SK-MEL-5 (cell line): ENCODE measurements at places on chromosomes 1 and 21.

- DNase-seq: no peak
Observed at GRCh38 chr1:36781098-36781497, 253.2 kb downstream of the GRIK3 start.

GRCh38 chr1:156419854-156420204, 50.8 kb downstream of the RHBG start:
- no peak for DNase-seq

DNA sequence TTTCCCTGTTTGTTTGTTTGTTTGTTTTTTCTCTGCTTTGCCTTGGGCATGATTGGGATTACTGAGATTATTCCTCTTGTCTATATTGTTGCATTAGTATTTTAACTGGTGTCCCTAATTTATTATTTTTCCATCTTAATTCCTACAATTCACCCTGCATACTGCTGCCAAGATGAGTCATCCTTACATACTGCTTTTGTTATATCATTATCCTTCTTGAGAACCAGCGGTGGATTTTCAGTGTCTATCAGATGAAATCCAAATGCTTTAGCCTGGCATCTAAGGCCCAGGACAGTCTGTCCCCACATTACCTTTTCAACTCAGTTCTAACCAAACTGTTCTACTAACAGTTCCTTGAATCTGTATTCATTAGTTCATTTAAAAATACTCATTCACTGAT, 101.7 kb downstream of the OLFML2B start:
- DNase-seq: no peak

DNA sequence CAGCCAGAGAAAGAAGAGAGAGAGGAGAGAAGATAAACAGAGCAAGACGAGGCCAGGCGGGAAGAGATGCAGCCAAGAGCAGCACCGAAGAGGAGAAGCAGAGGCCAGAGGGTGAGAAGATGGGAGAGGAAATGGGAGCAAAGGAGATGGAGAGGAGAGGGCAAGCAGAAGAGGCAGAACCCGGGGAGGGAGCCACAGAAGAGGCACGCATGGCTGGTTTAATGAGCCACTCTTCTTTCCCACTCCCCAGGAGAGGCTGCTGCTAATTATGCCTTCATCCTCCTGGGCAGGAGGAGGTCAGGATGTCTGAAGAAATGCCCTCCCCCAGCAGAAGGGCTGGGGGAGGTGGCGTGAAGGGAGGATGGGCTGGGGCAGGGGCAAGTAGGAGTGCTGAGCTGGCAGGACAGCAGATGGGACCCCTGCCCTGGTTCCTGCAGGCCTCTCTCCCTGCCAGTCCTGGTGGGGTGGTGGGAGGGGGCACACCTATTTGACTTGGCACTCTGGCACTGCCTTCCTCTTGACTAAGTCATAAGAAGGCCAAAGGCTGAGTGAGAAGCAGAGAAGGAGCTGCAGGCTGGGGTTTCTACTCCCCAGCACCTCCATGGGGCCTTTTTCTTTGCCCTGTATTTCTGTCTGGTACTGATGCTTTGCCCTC, 32.3 kb downstream of the KIRREL1 start:
- DNase-seq: no peak

- no peak for DNase-seq
Observed at GRCh38 chr1:15950763-15951295, 25.1 kb downstream of the ZBTB17 start.

- no peak for DNase-seq
Observed at GRCh38 chr1:109847251-109847650, 63.4 kb upstream of the CSF1 start.

GRCh38 chr1:45607404-45608074, 16.3 kb downstream of the CCDC17 start:
- no peak for DNase-seq

- no peak for DNase-seq
Observed at GRCh38 chr1:31299365-31299764, 2.5 kb downstream of the ZCCHC17 start.

GRCh38 chr1:204227351-204227750, 13.6 kb upstream of the GOLT1A start:
- DNase-seq: no peak

- peak; percentile 3 for DNase-seq
Observed at GRCh38 chr1:47991187-47991586, 6.0 kb downstream of the TRABD2B start.

GRCh38 chr1:55337801-55338447, 122.8 kb upstream of the USP24 start:
- peak; percentile 76 for DNase-seq

DNA sequence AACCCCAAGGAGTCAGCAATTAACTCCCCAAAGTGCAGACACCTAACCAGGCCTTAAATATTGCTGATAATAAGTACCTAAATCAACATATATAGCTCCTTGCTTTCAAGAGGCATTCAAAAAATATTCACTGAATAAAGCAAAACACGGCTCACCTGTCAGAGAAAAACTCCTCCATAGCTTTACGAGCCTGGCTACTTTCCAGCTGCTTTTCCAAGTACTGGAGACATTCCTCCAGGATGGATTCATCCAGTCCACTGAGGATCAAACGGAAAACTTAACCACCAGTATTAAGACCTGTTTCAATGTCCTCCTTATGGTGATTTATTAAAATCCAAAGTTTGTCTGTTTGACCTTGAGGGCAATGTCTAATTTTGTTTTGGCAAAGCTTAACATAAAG, 44.6 kb downstream of the UBR4 start:
- no peak for DNase-seq

DNA sequence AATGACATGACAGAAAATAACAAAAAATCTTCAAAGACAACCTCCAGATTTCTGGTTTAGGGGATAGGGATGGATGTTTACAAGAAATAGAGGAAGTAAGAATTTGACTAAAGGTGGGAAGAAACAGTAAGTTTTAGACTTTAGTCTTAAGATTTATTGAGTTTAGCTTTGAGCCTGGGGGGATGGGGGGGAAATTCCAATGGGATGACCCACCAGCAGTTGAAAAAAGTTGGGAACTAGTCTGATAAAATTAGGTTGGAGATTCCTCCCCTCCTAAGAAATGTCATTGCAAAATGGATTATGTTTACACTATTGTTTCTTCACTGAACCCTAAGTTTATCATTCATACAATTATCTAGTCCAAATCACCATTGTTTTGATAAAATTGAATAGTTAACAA, 28.4 kb downstream of the WDR26 start:
- DNase-seq: no peak

DNA sequence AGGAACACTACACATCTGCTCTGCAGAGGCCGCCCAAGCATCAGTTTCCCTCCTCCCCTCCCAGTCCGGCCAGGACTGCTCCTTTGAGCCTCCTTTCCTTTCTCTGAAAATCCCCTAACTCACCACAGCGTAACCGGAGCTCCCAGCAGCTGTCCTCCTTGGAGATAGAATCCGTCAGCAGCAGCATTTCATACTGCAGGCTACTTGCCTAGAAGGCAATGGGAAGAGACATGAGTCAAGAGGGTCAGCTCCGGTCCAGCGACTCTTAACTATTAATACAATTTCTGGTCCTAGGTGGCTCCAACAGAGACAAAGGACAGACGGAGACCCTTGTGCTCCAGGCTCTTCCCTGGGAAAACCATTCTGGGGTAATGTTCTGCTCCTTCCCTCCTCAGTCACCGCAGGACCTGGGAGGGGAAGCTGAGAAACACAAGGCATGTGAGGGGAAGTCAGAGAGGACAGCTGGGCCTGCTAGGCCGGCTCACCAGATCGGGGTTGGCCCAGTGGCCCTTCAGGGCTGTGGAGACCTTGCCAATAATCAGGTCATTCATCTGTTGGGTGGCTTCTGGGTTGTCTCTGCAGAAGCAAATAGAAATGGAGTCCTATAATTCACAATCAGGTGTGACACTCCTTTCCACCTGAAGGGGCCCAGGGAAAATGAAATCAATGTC, 99.7 kb downstream of the UBR4 start:
- DNase-seq: no peak

DNA sequence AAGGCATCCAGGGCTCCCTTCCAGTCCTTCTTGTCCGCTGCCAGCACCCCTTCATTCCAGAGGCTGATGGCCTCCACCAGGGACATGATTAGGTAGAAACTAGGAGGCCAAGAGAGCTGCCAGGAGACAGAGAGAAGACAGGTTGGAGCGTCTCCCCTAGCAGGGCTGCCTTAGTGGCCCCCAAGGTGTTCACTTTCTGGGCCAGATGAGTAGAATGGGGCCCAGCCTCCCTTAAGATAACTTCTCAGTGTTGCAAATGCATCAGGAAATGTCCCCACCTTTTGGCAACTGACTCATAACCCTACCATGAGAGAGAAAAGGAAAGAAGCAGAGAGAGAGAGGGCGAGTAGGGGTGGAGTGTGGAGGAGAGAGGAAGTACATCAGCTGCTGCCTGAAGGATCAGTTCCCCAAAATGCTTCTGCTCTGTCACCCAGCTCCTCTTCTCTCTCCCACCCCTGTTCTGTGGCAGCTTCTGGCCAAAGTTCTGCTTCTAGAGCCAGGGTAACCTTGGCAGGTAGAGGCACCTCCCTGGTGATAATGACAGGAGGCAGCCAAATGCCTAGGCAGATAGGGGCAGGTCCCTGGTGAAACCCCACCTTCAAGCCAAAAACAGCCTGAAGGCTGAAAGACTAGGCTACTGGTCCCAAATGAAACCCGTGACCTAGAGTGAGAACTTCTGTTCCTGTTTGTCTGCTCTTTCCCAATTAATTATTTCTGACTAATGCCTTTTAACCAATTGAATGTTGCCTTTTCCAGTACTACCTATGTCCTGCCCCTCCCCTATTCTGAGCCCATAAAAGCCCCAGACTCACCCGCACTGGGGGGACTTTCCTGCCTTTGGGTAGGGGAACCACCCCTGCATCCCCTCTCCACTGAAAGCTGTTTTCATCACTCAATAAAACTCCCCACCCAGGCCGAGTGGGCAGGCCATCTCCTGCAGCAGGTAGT, at the start of gene NCF2:
TSS of gene NCF2 (minus strand) at position 216 of the 948 bp plus-strand sequence. CDS start at position 86, 130 bp downstream.
- DNase-seq: no peak

GRCh38 chr1:74343216-74343615, 108.0 kb downstream of the TNNI3K start:
- DNase-seq: no peak

- no peak for DNase-seq
Observed at GRCh38 chr1:26854906-26855305, 8.0 kb upstream of the SFN start.

- no peak for DNase-seq
Observed at GRCh38 chr1:24528744-24529143, 26.1 kb downstream of the RCAN3 start.

DNA sequence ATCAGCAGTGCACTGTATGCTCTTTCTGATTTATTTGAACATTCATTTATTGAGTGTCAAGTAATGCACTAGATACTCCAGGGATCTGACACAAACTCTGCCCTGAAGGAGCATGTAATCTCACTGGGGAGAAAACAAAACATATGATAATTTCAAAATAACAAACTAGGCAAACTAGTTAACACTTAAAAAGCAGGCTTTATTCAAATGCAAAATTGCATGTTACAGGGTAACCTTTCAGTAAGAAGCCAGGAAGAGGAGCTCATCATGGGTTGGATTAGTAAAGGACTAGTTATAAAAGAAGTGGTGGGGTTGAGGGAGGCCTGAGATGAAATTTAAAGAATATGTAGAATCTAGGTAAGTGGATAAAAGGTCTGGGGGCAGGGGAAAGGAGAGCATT, 20.9 kb downstream of the SELL start:
- DNase-seq: no peak

DNA sequence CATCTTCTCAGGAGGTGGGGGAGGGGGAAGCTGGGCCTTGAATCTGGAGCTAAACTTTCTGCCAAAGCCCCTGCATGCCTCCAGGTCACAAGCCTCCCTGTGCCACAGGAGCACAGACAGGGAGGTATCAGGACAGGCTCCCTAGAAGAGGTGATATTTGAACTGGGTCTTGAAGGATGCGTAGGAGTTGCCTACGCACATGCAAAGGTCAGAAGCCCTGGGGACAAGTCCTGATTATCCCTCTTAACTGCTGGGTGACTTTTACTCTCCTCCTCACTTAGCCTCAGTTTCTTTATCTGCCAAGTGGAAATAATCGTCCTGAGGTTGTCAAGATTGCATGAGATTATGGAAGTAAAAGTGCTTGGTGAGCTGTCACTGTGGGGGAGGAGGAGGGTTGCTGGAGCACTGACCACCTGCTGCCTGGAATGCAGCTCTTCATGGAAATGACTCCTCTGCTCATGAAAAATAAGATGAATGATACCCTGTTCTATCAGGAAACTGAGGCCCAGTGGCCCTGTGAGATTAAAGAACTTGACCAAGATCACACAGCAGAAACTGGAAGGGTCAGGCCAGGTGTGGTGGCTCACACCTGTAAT, 50.6 kb upstream of the LAPTM5 start:
- peak; percentile 56 for DNase-seq

GRCh38 chr1:211639475-211640300, 35.7 kb downstream of the NEK2 start:
- no peak for DNase-seq

- DNase-seq: no peak
Observed at GRCh38 chr1:211832661-211833060, 2.1 kb upstream of the LPGAT1 start.

GRCh38 chr1:244191581-244191980, 140.5 kb downstream of the ZBTB18 start:
- no peak for DNase-seq

DNA sequence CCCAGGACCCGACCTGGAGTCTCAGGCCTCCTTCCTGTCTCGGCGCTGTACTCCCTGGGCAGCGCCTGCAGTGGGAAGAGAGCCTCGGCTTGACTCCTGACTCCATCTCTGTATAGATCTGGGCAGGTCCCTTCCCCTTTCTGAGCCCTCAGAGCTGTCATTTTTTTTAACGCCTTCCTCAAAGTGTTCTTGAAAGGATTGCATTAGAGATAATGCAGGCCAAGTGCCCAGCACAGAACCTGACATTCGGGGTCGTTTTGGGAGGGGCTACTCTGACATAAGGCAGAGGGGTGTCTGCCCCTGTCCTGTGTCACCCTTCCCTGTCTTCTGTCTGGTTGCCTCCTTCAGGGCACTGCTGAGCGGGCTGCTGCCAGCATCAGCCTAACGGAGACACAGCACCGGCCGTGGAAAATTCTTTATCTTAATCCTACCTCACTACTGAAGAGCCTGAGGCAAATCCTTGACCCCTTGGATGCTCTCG, 271.6 kb downstream of the TRABD2B start:
- DNase-seq: no peak

DNA sequence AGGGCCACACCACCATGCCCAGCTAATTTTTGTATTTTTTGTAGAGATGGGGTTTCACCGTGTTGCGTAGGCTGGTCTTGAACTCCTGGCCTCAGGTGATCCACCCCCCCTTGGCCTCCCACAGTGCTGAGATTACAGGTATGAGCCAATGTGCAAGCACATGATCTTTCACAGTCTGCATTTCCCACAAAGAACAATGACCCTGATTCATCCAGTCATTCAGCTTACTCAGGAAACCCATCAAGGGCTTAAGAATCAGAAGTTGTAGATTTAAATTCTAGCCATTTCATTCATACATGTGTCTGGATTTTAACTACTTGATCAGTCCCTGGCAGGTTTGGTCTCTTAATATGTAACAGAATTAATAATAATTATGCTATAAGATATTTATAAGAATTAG, 2065.7 kb downstream of the MRPL39 start:
- DNase-seq: peak; percentile 19

- no peak for DNase-seq
Observed at GRCh38 chr1:70290218-70290617, 64.3 kb downstream of the ANKRD13C start.
